Pons (tissue), 1 donor: ENCODE measurements at places on chromosomes 12 and 14.
A peak's percentile ranks its signal among the peaks of the same experiment; 100 is the strongest.

DNA sequence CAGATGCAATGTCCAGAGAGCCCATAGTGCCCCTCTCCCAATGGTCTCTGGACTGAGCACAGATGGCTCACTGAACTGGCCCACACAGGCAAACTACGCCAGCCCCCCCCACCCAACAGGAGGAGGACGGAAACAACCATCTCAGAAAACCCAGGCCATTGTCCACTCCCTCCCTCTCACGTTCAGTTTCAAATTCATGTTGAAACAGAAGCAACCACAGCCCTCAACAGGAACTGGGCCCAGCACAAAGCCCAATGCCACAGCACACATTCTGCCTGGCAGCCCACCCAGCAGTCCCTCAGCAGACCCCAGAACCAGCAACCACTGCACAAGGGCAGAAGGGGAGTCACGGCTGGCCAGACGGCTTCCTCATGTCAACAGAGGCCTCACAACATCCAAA is 10.6 kb downstream of the CCDC88C start:
- no peak for DNase-seq

DNA sequence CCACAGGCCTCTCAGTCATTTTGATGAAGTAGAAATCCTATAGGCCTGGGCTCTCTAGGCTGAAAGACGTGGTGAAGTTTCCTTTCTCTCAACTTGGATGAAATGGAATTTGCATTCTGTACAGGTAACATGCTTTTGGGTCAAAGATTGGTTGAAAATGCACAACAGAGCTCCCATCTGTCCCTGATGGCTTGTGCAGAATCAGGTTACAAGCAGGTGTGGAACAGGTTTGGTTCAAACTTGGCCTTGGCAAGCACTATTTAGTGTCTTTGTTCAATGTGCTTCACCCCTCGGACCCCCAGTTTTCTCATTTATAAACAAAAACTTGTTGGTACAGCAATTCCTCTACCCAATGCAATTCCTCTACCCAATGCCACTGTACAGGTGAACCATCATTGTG is 1493.0 kb downstream of the AACS start:
- DNase-seq = no peak

- no peak for DNase-seq
Observed at GRCh38 chr12:118373616-118374015, 909 bp upstream of the TAOK3 start.

GRCh38 chr12:117063162-117063911 is 35.9 kb downstream of the TESC start:
- peak; percentile 72 for DNase-seq

GRCh38 chr12:124607681-124608425 is 40.4 kb upstream of the NCOR2 start:
- DNase-seq = no peak

DNA sequence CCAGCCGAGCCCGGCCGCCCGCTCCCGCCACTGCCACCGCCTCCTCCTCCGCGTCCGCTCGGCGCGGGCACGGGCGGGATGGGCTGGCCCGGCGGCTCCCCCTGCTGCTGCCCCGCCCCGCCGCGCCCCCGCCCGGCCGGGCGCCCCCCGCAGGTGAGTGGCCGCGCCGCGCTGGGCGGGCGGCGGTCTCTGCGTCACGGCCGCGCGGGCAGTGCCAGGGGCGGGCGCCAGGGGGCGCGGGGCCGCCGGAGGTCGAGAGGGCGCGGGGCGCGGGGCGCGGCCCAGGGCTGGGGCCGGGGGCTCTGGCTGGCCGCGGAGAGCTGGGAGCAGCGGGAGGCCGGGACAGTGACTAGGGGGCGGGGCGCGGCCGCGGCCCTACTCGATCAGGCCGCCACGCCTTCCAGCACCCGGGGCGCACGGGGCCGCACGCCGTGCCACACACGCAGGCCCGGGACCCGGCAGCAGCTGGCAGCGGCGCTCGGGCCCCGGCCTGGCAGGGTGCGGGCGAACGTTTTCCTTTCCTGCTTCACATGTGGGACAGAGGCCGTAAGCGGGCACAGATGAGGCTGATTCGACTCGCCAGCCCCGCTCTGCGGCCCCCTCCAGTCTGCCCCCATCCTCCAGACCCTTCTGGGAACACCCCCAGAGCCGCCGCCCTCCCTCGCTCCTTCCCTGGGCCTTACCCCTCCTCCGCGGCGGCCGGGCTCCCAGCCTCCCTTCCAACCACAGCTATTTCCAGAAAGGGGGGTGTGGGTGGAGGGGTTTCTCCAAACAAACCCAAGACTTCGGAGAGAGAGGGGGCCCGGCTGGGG is 2.4 kb upstream of the TNS2 start:
- DNase-seq = peak; percentile 55

- DNase-seq = no peak
Observed at GRCh38 chr14:72164420-72165228, 232.4 kb downstream of the RGS6 start.

- DNase-seq = peak; percentile 57
Observed at GRCh38 chr14:21868442-21869046, 194.9 kb upstream of the OR4E1 start.

GRCh38 chr12:1170411-1170810 is 179.4 kb downstream of the ERC1 start:
- no peak for DNase-seq

- no peak for DNase-seq
Observed at GRCh38 chr14:102516531-102517391, 7.2 kb upstream of the ANKRD9 start.

GRCh38 chr12:115920395-115921183 is 356.9 kb downstream of the MED13L start:
- DNase-seq = no peak

DNA sequence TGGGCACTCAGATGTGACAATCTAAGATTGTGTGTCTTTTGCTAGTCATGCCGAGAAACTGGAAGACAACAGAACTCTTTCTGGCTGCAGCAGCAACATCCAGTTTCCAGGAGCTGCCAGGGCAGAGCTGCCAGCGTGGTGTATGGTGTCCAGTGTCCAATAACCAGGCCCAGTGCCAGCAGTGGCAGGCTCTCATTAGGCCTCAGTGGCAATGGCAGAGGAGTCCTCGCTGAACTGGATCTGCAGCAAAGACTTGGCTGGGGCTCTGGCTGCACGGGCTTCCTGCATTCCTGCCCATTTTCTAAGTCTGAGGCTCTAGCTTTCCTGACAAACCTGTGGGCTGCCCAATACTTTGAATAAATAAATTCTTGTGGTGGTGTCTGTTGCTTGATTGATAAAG is 26.2 kb upstream of the PPM1A start:
- peak; percentile 94 for DNase-seq

GRCh38 chr12:75161488-75161887 is 48.2 kb downstream of the KCNC2 start:
- no peak for DNase-seq

GRCh38 chr12:116582610-116583009 is 23.4 kb downstream of the MAP1LC3B2 start:
- no peak for DNase-seq

- no peak for DNase-seq
Observed at GRCh38 chr12:109016978-109017377, 3.9 kb downstream of the SVOP start.

- DNase-seq = no peak
Observed at GRCh38 chr14:67971627-67972625, 152.3 kb downstream of the RAD51B start.

DNA sequence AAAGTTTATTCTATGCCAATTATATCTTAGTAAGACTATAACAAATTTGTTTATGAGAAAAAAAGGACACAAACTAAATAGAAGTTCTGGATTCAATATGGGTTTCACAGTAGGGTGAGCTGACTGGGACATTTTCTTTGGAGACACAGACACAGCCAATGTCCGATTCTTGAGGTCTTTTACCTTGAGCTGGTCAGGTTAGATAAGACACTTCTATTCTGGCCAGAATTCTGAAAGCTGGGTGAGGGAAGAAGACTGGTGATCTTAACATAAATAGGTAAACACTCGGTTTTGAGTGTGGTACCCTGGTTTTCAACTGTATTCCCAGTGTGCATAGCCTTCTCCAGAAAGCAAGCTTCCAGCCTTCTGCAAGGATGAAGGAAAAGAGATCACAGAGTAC is 10.0 kb downstream of the ATP2B1 start:
- no peak for DNase-seq
